ENCODE measurements at places on chromosomes 1 and 21. TPM values are rescaled to one million over a fixed set of nuclear protein-coding genes. Genes with fewer than 3 reads are reported as not detected.

FOXO6 gene
- polyA plus RNA-seq, result 7.7 TPM

- no peak for DNase-seq
Observed at GRCh38 chr1:81499487-81499886, 301.2 kb upstream of the ADGRL2 start.

DNA sequence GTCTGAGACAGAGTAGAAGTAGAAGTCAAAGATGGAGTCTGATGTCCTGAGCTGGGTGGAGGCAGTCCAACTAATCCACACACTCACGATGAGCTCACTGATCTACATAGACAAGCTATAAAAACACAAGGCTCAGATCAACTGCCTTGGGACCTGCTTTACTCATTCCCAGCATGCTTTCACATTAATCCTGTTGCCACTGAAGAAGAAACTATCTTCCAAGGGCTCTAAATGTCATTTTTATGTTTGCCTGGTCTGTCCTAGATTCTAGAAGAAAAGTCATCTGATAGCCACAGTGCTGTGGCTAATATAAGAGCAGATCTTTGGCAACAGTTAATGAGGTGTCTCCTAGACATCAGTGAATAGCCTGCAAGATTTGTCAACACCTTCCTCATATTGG is 522.7 kb downstream of the NUF2 start:
- DNase-seq, result no peak

NBPF6 gene
- polyA plus RNA-seq, result not detected

DDAH1 gene
- 49.2 TPM for polyA plus RNA-seq

CTPS1 gene
- polyA plus RNA-seq, result 24.3 TPM

DNA sequence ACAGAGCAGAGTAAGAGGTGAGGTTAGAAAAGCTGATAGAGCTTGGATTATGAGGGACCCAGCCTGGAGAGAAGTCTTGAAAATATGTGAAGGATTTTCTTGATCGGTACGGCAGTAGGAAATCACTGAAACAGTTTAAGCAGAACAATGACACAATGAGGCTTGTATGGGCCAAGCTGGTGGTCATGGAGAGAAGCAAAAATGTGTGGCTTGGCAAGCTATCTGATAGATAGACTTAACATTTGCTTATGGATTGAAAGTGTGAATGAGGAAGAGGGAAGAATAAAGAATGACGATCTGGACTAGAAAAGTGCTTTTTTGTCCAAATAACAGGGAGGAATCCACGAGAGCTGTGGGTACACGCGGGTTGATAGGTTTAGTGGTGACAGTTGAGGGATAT is 15.4 kb upstream of the XPR1 start:
- DNase-seq, result no peak

DNA sequence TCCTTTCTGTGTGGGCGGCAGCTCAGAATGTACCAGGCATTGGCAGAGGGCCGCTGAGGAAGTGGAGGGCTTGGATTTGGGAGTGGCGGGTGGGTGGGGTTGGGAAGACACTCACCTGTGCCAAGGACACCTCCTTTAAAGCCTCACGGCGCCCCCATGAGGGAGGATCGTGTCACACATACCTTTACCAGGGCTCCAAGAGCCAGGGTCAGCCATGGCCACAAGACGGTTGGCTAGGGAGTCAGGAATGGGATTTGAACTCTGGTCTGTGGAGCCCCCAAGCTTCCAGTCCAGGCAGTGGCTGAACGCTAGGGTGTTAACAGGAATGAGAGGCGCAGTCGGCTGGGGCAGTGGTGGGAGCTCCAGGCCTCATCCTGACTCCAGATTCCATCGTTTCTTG is 4.6 kb downstream of the NBL1 start:
- no peak for DNase-seq

- DNase-seq, result no peak
Observed at GRCh38 chr1:156064615-156065014, 3.7 kb downstream of the RAB25 start.

Measured in muscle of back (tissue), 13 donors.